COR-L47 (cell line): ENCODE measurements at places on chromosomes 11 and 22.

DNA sequence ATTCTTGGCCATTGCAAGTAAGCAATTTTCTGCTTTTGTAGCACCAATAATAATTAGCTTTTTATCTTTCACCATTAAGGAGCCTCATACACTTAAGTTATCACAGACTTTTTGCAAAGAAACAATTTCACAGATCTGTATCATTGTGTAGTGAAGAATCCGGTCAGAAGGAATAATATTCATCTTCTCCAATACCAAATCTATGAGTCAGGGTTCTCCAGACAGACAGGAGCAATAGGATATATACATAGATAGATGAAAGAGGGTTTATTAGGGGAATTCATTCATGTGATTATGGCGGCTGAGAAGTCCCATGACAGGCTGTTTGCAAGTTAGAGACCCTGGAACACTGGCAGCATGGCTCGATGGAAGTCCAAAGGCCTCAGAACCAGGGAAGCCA is 82.9 kb upstream of the UBASH3B start:
- no peak for DNase-seq

- DNase-seq, result no peak
Measured at GRCh38 chr11:1010551-1011319, 25.8 kb downstream of the MUC6 start.

DNA sequence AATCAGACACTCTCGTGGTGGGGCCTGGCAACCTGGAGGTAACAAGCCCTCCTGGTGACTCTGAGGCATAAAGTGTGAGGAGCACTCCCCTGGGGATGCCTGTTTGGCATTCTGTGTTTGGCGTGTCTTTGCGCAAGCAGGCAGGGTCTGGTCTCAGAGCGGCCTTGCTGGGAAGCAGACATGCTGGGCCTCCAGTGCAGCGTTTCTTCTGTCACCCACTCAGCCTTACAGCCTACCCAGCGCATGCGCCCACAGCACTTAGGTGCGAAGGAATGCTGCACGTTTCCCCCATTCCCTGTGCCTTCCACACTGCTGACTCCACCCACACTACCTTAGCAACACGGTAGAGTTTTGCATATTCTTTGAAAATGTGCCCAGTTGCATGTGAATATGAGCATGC is 7.4 kb upstream of the CXCR5 start:
- no peak for DNase-seq

DNA sequence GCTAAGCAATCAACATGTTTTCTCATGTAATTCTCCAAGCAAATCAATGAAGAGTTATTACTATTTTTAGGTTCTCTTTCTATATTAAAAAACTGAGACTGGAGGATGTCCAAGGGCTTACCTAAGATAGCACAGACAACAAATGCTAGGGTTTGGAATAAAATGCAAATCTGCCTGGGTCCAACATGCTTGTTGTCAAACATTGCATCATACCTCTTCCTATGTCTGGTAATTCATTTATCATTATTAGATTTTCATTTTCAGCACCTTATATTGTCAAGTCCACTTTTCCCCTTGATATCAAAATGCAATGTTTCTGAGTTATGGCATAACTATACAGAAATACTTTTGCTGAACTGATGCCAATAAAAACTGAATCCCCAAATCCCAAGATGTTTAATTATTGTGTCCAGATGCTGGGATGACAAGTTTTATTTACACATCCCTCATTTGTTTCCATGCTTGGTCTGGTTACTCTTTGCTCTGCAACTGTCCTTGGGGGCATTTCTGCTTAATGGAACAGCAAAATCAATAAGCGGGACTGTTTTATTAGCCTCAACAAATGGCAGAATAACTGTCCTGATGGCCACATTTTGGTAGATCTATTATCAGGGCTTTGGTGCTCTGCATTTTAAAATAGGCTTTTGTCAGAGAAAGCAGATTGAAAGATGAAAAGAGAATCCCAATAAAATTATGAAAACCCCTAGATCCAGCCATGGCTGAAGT is 86.0 kb downstream of the C11orf87 start:
- no peak for DNase-seq

GRCh38 chr11:17772704-17773600 is 38.4 kb downstream of the KCNC1 start:
- no peak for DNase-seq

DNA sequence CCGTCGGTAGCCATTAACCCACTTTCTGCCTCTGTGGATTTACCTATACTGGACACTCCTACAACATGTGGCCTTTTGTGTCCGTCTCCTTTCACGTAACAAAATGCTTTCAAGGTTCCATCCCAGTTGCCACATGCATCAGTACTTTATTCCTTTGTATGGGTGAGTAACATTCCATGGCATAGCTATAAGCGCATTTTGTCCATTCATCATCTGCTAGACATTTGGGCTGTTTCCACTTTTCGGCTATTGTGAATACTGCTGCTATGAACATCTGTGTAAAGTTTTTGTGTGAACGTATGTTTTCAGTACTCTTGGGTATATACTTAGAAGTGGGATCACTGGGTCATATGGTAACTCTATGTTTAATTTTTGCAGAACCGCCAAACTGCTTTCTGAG is 257.2 kb downstream of the ST3GAL4 start:
- DNase-seq, result no peak

- peak; percentile 94 for DNase-seq
Measured at GRCh38 chr11:16989554-16989953, 24.7 kb downstream of the PLEKHA7 start.

DNA sequence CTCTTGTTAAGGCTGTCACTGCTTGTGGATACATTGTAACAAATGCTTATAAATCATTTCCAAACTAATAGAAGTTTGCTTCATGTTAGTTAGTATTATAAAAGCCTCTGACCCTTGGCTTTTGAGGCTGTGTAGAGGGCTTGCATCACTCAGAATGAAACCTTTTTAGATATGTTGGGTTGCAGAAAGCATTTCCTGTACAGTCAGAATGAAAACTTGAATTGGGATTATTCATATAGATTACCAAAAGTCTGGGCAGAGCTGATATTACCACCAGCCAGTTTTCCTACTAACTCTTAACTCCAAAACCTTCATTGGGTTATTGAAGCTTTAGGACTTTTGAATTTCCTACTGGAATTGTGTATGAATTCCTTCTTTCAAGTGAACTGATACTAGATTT is 12.0 kb downstream of the KMT2A start:
- DNase-seq, result no peak

DNA sequence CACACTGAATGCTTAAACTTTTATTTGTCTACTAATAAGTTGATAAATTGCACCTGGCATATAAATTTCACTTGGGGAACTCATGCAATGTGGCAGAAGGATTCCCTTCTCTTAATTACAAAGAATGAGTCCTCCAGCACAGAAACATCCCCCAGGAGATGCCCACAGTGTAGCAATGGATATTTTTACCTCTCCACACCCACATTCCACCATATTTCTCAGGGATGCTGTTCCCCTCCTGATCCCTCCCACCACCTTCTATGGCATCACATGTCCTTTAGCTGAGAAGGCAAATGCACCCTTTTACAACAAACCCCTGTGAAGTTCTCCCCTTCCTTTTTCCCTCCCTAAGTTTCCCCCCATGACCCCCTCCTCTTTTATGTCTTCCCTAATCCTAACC is 56.1 kb upstream of the UBASH3B start:
- no peak for DNase-seq

- DNase-seq, result peak; percentile 18
Measured at GRCh38 chr11:34262531-34263081, 95.2 kb downstream of the ABTB2 start.

DNA sequence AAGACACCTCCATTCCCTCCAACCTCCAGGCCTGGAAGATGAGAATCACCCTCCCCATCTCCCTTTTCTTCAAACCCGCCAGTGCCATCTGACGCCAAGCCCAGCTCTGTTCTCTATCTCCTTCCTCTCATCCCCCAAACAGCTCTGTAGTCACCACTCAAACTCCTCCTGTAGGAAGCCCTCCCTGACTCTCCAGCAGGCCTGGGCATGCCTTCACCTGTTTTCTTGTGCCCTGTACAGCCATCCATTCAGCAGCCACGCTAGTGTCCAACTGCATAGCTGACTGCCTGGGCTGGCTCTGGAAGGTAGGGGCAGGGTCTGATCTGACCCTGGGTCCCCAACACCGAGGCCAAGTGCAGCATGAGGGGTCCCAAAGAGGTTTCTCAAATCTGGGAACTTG is 25.0 kb downstream of the GDPD5 start:
- DNase-seq, result no peak

GRCh38 chr11:33669598-33670249 is 30.9 kb downstream of the C11orf91 start:
- no peak for DNase-seq

- no peak for DNase-seq
Measured at GRCh38 chr22:39543095-39543494, 10.5 kb upstream of the RPS19BP1 start.

- DNase-seq, result no peak
Measured at GRCh38 chr22:32684148-32684821, 117.2 kb upstream of the TIMP3 start.
